ENCODE measurements at places on chromosomes 7 and 10.

DNA sequence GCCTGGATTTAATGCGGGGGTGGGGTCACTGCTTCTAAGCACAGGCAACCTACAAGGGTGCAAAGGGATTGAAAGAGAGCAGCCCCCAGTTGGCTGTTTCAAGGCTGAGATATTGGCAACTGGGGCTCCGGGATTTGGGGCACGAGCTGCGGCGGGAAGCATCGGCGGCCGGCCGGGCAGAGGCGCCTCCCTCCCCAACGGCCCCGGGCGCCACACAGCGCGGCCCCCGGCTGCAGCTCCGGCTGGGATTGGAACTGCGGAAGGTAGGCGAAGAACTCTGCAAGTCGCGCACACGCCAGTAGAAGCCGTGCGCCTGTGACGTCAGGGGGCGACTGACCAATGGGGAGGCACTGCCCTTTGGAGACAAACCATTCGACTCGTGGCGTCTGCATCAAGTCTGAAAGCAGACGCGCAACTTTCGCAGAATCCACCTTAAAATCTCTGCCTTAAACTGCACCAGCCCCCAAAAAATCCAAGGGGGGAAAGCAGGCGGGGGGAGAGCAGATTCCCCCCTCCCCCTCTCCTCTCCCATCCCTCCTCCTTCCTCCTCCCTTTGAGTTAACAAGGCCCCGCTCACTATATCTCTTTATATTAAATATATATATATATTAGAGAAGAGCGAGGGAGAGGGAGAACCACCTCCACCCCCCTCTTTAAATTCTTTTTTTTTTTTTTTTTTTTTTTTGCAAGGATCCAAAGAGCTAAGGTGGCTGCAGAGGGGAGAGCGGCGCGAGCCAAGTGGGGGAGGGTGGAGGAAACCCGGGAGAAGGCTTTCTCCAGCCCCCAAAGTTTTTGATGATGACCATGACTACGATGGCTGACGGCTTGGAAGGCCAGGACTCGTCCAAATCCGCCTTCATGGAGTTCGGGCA, at the start of gene DLX6:
Gene DLX6 (plus strand): TSS at position 371 of the 872 bp plus-strand sequence. CDS start 425 bp downstream, at position 796.
- DNase-seq = no peak

DNA sequence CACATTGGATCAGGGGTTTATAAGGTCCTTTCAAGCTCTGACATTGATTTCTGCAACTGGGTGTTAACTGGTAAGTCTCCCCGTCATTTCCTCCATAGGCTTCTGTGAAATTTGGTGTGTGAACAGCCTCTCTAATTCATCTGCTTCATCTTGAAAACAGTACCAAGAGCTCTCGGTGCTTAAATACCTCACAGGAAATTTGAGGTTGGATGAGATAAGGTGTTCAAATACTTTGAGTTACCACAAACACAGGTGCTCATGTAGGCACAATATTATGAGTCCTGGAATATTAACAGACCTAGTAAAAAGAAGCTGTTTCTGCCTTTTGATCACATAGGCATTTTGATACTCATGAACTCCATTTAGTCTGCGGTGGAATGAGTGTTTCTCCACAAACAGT, 85.2 kb downstream of the RTKN2 start:
- peak; percentile 10 for DNase-seq

DNA sequence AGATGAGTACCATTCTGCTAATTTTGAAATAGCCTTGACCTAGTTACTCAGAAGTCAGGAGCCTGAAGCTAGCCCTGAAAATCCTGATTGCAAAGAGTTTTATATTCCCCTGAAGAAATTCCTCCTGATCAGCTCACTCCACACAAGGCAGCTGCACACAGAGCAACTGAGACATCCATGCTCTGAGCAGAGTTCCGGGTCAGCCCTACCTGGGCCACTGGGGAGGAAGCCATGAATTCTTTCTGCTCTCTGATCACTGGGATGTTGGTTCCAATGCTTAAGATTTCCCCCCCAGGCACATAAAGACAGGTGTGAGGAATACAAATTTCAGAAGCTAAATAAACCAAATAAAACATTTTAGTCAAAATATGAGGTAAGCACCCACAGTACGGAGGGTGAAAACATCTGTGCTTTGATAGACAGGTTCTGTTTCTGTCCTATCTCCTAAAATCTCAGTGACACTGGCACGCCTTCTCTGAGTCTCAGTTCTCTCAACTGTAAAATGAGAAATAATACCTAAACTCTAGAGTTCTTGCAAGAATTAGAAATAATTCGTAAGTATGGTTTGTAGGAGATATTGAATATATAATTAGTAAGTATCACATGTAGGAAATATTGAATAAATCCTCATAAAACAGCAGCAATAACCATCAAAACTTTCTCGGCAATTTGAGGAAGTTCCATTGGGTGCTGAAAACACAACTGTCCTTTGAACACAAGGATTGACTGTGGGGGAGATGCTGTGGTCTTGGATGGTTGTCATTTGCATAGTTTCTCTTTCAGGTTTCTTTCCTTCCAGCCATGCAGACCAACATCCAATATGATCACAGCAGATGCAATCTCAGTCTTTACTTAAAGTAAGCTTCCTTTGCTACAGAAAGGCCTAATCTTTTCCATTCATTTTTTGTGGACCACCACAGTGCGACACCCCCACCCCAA, 133.0 kb upstream of the TNS3 start:
- DNase-seq = no peak

DNA sequence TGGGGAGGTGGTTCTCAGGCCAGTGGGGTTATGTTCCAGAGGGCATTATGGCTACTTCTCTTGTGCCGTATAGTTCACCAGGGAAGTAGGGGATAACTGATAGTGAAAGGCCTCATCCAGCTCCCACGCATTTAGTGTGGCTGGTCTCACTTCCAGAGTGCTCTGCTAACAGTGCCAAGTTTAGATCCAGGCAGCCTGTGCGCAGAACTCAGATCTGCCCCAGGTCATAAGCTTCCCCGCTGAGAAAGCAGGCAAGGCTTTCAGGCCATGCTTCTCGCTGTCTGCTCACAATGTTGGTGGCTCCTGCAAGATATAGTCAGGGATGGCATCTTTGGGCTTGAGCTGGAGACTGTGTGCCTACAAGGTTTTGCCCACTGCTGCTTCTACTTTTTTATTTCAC, 11.3 kb downstream of the AGK start:
- DNase-seq = no peak

GRCh38 chr7:134691546-134692343, 45.1 kb downstream of the BPGM start:
- DNase-seq = no peak

- DNase-seq = no peak
Measured at GRCh38 chr7:5754981-5755599, 26.4 kb downstream of the RNF216 start.

DNA sequence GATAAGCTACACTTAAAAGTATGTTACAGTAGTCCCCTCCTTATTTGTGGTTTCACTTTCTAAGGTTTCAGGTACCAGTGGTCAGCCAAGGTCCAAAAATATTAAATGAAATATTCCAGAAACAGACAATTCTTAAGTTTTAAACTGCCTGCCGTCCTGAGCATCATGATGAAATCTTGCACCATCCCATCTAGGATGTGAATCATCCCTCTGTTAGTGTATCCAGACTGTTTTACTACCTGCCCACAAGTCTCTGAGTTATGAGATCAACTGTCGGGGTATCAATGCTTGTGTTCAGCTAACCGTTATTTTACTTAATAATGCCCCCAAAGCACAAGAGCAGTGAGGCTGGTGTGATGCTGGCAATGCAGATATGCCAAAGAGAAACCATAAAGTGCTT, 11.4 kb downstream of the KDM7A start:
- no peak for DNase-seq

DNA sequence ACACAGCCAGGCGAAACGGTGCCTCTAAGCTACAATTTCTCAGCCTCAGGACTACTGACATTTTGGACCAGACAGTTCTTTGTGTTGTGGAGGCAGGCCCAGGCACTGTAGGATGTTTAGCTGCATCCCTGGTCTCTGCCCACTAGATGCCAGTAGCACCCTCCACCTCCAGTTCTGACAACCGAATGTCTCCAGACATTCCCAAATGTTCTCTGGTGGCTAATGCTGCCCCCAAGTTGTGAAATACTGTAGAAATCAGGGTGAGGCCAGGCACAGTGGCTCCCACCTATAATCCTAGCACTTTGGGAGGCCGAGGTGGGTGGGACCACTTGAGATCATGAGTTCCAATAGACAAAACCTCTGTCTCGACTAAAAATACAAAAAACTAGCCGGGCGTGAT, 18.2 kb downstream of the HNRNPF start:
- DNase-seq = no peak

DNA sequence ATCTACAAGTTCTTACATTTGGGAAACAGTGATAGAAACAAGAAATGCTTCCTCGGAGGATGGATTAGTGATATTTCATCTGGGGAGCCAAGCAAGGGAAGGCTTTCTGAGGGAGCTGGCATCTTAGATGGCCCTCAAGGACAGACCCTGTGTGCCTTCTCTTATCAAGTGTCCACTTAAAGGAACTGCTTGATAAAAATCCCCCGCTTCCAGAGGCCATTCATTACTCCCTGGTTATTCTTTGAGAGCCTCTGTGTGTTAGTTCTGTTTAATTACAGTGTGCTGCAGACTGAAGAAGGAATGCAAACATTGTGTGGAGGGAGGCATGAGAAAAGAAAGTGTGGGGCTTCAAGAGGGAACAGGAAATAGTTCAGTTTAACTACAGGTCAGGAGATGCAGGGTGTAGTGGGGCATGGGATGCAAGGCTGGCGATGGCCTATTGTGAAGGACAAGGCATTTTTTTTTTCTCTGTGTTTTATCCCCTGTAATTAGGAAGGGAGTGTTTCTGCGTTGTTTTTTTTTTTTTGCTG, 145.4 kb downstream of the SNX10 start:
- no peak for DNase-seq

DNA sequence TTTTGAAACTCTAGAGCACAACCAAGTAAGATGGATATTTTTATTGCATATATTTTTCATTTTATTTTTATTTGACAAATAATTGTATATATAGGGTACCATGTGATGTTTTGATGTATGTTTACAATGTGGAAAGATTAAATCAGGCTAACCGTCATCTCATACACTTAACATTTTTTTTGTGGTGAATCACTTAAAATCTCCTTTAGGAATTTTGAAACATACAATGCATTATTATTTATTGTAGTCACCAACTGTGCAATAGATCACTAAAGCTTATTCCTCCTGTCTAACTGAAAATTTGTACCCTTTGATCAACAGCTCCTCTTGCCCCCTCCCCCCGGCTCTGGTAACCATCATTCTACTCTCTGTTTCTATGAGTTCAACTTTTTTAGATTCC, 77.2 kb downstream of the DNAH11 start:
- no peak for DNase-seq

GRCh38 chr10:98427011-98427515, 12.1 kb upstream of the PYROXD2 start:
- DNase-seq = no peak

- no peak for DNase-seq
Measured at GRCh38 chr7:90188281-90188680, 23.3 kb upstream of the STEAP2 start.

GRCh38 chr7:10015687-10016086, 958.0 kb upstream of the PHF14 start:
- DNase-seq = no peak

- no peak for DNase-seq
Measured at GRCh38 chr7:155283565-155284194, 14.0 kb upstream of the INSIG1 start.

GRCh38 chr10:125060826-125061556, 99.4 kb downstream of the CTBP2 start:
- DNase-seq = no peak

GRCh38 chr10:17209302-17209701, 7.8 kb upstream of the TRDMT1 start:
- DNase-seq = no peak

DNA sequence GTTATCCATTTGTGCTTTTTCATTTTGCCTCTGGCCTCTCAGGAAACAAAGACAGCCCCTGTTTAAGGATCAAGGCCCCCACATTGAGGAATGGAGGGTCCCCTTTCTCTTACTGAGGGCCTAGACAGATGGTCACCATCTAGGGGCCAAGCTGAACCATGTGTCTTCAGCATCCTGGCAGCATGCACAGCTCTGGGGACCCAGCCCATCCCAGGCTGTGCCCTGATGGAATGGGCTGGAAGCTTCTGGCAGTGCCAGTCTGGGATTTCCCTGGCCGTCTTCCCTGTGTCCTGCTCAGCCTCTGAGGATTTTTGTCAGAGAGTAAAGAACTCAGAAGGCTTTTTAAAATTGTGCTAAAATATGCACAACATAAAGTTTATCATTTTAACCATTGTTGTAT, 116.8 kb downstream of the ITIH5 start:
- DNase-seq = no peak

GRCh38 chr10:51291961-51292360, 217.7 kb downstream of the PRKG1 start:
- no peak for DNase-seq

DNA sequence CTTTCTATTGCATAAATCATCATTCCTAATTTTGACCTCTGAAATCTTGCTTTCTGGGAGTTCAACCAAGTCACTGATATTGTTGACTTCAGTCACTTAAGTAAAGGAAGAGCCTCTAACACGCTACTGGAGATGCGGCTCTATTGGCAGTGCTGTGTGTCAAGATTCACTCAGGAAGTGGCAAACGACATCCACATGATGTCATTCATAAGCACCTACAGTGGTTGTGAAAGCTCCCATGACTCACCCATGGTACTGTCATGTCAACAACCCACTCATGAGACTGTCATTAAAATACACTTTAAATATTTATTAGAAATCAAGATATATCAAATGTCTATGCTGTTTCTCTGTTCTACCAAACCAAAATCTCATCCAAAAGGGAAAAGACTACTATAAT, 52.5 kb upstream of the LHFPL3 start:
- DNase-seq = no peak

Measured in stimulated activated CD8-positive, alpha-beta memory T cell treated with anti-CD3 and anti-CD28 coated beads, Interleukin-2, amount 100 ng/mL, for 1 hour (primary cell).